ENCODE measurements at places on chromosomes 4 and X.

GRCh38 chr4:147860960-147861359 is 129.1 kb downstream of the ARHGAP10 start:
- DNase-seq = no peak

GRCh38 chrX:132875650-132876522 is 82.5 kb downstream of the HS6ST2 start:
- no peak for DNase-seq

GRCh38 chr4:7461230-7461629 is 26.5 kb upstream of the PSAPL1 start:
- DNase-seq = no peak

- DNase-seq = no peak
Measured at GRCh38 chrX:440636-441035, 53.9 kb upstream of the PPP2R3B start.

GRCh38 chr4:6224735-6225134 is 24.4 kb upstream of the JAKMIP1 start:
- DNase-seq = no peak

GRCh38 chr4:48910511-48910910 is 3.9 kb upstream of the OCIAD2 start:
- no peak for DNase-seq

DNA sequence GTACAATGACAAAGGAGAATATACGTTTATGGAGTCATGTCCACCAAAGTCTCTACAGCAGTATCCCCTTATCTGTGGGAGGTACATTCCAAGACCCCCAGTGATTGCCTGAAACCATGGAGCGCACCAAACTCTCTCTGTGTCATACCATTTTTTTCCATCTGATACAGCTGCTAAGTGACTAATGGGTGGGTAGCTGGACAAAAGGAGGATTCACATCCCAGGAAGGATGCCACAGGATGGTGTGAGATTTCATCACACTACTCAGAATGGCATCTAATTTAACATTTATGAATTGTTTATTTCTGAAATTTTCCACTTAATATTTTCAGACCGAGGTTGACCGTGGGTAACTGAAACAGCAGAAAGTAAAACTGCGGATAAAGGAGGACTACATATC is 49.8 kb upstream of the AGA start:
- DNase-seq = no peak

GRCh38 chrX:129653181-129653970 is 1.4 kb downstream of the APLN start:
- DNase-seq = no peak

- DNase-seq = no peak
Measured at GRCh38 chr4:20683766-20684165, 16.5 kb upstream of the PACRGL start.

- no peak for DNase-seq
Measured at GRCh38 chr4:56828784-56829535, 7.5 kb upstream of the SPINK2 start.

- DNase-seq = no peak
Measured at GRCh38 chr4:95058991-95059390, 301.2 kb downstream of the BMPR1B start.

DNA sequence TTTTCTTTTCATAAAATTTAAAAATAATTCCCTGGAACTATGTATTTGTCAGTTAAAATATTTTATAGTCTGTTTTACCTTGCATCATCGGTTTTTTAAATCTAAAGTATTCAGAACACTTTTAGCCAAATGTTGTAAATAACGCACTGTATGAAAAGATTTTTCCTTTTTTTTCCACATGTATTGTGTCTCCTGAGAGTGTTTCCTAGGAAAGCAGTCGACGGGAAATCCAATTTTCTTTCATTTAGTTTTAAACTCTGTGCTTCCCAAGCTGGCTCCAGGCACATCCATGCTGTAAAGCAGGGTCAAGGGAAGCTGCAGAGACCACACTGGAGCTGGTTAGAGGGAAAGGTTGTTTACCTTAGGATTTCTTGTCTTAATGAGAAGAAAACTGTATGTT is 1724.3 kb upstream of the TENM3 start:
- DNase-seq = no peak

- peak; percentile 52 for DNase-seq
Measured at GRCh38 chr4:77872723-77873445, 10.3 kb downstream of the MRPL1 start.

- no peak for DNase-seq
Measured at GRCh38 chr4:13263967-13264525, 220.1 kb downstream of the RAB28 start.

DNA sequence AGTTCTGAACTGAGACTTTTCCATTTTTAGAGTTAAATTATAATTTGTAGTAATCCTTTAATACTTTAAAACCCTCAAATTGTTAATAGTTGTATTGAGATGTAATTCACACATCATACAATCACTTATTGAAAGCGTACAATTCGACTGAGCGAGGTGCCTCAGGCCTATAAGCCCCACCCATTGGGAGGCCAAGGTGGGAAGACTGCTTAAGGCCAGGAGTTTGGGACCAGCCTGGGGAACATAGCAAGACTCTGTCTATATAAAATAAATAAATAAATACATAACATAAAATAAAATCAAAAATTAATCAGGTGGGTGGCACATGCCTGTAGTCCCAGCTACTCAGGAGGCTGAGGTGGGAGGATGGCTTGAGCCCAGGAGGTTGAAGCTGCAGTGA is 70.3 kb downstream of the RWDD4 start:
- DNase-seq = no peak

DNA sequence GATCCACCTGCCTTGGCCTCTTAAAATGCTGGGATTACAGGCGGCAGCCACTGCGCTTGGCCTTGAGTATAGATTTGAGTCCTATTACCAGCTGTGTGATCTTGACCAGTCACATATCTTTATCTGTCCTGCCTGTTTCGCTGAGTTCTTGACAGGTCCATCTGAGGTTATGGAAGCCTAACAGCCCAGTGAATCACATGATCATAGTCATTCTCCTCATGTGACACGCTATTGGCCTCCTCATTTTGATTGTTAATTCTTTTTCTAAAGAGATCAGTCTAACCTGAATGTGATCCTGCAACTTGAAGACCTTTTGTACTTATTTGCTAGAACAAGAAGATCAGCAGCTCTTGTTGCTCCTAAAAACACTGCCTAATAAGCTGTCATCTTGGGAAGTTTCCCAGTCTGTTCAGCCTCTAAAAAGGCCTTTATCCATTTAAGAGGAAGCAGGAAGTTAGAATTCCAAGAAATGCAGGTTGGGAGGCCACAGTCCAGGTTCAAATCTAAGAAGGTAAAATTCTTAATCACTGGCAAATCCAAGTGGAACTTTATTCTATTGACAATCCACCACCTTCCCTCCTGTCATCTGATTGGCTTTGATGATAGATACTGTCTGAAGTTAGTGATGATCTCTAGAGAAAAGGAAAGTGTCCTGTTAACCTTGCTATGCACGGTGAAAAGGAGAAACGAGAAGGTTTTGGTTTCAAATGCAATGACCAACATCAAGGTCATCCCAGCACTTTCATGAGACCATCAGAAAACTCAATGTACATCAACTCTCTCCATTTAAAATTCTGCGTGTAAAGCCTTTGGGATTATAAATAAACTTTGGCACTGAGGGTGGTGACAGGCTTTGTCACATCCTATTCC is 86.9 kb downstream of the CHRNA9 start:
- no peak for DNase-seq

- no peak for DNase-seq
Measured at GRCh38 chrX:10450959-10451355, 169.4 kb downstream of the MID1 start.

DNA sequence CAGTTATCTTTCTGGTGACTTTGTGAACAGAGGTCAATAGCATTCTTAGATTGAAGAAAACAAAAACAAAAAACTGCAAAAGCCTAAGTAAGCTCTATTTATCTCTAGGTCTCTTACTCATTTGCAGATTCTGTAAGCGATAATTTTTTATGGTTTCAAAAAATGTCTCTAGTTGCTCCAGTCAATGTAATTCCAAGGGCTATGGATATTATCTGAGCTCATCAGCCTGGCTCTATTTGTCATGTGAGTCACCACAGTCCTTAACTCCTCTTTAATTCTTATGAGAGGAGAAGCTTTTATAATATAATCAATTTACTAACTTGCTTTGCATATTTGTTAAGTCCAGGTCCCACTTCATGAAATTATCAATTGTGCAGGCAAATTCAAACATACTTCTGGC is 79.1 kb downstream of the NPFFR2 start:
- DNase-seq = no peak

DNA sequence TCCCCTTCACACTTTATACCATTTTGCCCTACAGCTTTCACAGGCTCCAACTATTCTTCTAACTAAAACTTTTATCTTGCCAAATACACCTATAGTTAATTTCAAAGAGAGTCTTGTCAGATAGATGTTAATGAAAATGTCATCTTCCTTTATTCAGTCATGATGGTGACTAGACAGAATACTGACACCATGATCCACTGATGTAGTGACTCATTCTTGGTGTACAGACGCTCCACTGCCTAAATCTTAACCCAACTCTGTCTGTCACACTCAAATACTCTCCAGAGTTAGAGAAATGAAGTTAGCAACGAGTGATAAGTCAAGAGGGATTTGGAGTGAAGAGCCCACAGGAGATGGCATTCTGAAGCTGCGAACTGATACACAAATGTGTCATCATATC is 32.1 kb upstream of the HDAC8 start:
- no peak for DNase-seq

DNA sequence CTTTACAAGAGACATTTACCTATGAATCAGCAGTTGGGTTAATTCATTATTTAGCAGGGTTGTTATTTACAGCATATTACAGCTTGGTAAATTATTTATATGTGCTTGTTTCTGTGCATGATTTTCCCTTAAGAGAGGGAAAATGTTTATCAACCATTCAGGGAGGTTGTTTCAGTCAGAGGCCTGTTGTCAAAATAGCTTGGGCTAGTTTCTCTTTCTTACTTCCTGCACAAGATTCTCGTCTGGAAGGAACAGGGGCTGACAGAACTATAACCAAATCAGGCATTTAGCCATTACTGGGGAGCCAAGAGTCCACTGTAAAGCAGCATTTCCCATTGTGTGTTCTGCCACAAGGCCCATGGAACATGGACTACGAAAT is 135.8 kb downstream of the HS6ST2 start:
- no peak for DNase-seq

DNA sequence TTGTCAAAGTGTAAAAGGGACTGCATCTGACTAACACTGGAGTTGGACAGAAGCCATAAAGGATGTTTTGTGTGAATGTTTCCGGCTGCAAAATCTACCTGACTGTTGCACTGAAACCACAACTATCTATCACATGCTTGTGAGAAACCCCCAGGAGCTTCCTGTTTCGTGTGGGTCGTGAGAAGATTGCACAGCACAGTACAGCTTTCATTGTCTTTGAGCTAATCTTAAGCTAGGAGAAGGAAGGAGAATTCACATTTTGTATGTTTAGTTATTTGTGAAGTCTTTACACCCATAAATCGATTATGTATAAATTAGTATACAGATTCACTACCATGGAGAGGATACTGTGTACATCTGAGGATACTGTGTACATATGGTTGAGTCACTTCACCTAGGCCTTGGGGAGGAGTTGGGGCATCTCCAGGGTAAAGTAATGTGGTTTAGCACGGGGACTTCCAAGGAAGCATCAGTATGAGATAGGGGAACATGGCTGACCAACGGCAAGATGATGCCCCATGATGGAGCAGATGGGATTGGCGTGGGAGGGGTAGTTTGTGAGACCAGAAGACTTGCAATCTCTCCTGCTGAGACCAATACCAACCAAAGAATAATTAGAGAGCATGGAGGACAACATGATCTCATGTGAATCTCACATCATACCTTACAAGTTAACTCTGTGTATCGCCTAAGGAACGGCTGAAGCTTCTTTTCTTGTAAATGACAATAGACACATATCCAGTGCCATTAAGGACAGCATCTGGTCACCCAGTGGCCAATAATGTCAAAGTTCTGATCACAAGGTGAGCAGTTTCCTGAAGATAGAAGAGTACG is 43.1 kb upstream of the FAM9C start:
- DNase-seq = peak; percentile 92

DNA sequence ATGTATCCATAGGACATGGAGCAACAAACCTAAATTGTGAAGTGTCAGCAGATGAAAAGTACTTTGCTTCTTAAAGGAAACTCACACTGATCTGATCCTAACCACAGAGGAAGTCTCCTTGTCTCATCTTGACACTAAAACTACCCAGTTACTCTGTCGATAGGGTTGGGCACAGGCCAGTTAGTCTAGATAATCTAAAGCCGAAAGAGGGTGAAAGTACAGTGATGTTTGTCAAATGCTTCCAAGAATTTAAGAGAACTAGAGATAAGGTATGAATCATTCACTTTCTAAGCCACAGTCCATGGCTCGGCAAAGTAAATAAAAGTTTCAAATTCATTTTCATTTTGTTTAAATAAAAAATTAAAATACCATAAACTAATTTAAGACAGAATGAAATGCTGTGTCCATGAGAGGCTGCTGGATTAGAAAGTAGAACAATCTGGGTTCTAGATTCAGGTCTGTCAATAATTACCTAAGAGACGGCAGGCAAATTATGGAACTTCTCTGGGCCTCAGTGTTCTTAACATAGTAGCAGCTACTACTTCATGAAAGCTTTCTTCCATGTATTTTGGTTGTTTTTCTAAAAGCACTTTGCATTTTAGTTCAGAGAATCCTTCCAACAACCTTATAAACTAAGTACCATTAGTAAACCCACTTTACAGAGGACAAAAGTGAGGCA is 176.7 kb downstream of the LDB2 start:
- no peak for DNase-seq

DNA sequence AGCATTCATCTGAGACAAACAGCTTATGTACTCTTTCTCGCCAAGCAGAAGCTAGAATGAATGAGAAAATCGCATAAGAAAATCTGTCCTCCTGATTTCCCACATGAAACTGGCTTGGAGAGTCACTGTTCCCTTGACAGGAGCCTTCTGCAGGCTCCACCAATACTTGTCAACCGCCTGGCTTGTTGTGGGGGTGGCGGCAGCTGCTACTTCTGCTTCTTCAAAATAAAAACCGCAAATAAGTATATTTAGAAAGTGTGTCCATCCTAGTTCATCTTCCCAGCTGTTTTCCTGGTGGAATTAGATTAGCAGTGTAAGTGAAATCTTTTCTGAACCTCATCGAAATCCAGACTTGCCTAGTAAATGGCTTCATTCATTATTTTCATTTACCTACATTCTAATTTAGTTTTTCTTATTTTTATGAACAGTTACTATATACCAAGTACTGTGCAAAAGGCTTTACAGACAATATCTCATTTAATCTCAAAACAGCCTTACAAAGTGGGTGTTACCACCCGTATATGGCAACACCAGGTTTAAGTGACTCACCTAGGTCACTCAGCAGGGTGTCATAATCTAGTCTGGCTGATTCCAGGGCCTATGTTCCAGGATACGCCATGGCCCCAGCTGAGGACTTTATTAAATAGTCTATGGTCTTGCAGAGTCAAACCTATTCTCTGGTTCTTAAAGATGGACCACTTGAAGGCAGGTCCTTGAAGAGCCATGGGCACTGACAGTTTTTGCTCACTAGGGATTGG is 104.6 kb upstream of the IGFBP7 start:
- DNase-seq = peak; percentile 76

GRCh38 chr4:21780148-21780547 is 168.4 kb downstream of the KCNIP4 start:
- DNase-seq = no peak

GRCh38 chr4:1337376-1337831 is 9.6 kb upstream of the UVSSA start:
- no peak for DNase-seq

GRCh38 chr4:95155759-95156451 is 392.9 kb downstream of the UNC5C start:
- peak; percentile 53 for DNase-seq

GRCh38 chr4:53721263-53721662 is 130.0 kb upstream of the LNX1 start:
- no peak for DNase-seq
